ENCODE measurements at places on chromosomes 3 and 15. TPM values are rescaled to one million over a fixed set of nuclear protein-coding genes. Genes with fewer than 3 reads are reported as not detected.

The DENND4A gene
- 23.8 TPM for polyA plus RNA-seq

DNA sequence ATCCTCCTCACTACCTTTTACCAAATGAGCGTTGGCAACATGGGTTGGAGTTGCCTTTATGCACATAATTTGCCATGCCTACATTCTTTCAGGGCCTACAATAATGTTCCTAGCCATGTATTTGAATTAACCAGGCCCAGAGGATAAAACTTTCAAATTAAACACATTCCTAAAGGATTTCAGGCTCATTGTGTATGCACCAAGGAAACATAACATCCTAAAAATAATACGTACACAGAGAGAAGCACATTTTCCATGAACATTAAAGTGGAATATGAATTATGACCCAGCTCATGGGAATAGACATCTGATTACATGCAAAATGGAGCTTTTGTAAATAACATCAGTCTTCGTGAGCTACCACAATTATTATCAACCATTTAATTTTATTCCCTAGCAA, 203.3 kb downstream of the RORA start:
- DNase-seq = no peak

- no peak for DNase-seq
Observed at GRCh38 chr3:133188996-133189395, 150.8 kb downstream of the TMEM108 start.

DNA sequence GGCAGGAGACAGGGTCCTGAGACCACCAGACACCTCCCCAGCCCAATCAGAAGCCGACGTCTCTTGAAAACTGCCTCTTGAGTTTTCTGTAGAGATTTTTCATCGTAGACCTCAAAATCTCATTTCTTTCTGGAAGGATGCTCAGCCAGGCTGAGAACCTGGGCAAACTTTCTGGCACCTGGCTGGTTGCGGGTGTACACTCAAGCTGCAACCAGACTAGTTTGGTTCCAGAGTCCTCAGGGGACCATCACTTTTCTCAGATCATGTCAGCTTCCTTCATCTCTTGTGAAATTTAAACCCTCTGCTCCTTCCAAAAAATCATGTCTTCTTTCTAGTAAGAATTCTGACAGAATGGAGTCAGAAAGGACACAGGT, 45.1 kb downstream of the CMTM7 start:
- DNase-seq = no peak

The FAM43A gene
- polyA plus RNA-seq = 5.5 TPM
